ENCODE measurements at places on chromosomes 7 and 10. TPM values are rescaled to one million over a fixed set of nuclear protein-coding genes. Genes with fewer than 3 reads are reported as not detected.

DNA sequence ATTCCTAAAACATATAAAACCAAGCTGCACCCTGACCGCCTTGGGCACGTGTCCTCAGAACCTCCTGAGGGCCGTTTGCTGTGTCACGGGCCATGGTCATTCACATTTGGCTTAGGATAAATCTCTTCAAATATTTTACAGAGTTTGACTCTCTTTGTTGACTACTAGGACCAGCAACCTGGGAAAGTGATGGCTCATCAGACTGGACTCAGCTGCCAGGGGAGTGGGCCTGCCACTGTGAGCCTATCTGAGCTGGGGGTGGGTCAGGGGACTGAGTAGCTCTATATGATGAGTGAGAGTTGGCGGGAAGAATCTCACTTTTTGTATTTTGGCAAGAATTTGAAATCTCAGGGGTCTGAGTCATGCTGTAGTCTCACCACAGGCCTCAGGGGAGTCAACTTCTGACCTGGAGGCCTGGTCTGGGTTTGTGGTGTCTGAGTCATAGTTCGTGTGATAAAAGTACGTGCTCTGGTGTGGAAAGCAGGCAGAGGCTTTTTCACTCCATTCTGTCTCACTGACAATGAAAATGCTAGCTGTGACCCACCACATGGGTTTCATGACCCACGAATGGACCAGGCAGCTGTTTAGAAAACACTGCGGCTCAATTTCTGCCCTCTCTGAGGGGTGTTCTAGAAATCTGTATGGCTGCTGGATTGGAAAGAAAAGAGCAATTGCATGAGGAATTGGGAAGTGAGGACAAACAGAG lies 4.2 kb upstream of the UPP1 start:
- DNase-seq: no peak

Gene TACC2
- 6.6 TPM for total RNA-seq

Gene UTF1
- not detected for total RNA-seq

GRCh38 chr7:140009735-140010134 lies 53.0 kb downstream of the PARP12 start:
- no peak for DNase-seq

- DNase-seq: peak; percentile 35
Observed at GRCh38 chr7:149310113-149310836, 48.3 kb downstream of the ZNF783 start.

DNA sequence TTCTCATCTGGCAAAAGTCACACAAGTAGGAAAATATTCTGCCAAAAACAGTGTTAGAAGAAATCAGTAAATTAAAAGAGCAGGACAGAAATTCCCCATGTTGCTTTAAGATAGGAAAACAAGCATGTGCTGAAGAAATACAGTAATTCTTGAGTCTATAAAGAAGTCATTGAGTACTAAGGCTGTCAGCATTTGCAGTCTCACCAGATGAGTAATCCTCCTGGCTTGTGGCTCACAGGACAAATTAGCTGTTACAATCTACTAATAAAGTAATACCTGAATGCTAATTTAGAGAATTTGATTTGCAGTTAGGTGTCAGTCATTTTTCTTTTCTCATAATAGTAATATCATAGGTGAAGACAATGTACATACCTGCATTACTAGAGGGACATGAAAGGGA lies 1158.9 kb upstream of the CELF2 start:
- no peak for DNase-seq

DNA sequence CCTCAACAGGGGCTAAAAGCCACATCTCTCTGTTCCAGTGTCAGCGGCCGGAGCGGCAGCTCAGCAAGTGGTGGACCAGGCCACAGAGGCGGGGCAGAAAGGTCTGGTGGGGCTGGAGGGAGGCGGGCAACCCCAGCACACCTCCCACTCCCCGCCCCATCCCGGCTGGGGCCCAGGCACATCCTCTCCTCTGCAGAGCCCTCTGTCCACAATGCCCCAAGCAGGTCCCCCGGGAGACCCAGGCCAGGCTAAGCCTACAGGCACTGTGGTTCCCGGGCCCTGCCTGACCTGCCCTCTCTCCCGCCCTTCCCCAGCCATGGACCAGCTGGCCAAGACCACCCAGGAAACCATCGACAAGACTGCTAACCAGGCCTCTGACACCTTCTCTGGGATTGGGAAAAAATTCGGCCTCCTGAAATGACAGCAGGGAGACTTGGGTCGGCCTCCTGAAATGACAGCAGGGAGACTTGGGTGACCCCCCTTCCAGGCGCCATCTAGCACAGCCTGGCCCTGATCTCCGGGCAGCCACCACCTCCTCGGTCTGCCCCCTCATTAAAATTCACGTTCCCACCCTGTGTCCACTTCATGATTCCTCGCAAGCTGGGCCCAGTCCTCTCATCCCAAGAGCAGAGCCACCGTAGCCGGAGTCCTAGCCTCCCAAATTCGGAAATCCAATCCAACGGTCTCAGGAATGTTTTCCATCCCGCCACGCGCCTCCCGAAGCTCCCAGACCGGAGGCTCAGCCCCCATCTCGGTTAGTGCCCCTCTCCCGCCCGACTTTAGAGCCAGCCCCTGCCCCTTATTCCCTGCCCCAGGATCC lies 2.1 kb downstream of the ADIRF start:
- peak; percentile 36 for DNase-seq

Gene SFTPA2
- total RNA-seq: not detected

GRCh38 chr10:36943544-36943943 lies 181.9 kb upstream of the ANKRD30A start:
- no peak for DNase-seq

GRCh38 chr10:58341947-58342346 lies 7.1 kb downstream of the UBE2D1 start:
- DNase-seq: no peak

GRCh38 chr10:98953251-98953650 lies 282.4 kb downstream of the HPSE2 start:
- no peak for DNase-seq

GRCh38 chr10:31749301-31749700 lies 179.3 kb downstream of the ARHGAP12 start:
- DNase-seq: no peak

DNA sequence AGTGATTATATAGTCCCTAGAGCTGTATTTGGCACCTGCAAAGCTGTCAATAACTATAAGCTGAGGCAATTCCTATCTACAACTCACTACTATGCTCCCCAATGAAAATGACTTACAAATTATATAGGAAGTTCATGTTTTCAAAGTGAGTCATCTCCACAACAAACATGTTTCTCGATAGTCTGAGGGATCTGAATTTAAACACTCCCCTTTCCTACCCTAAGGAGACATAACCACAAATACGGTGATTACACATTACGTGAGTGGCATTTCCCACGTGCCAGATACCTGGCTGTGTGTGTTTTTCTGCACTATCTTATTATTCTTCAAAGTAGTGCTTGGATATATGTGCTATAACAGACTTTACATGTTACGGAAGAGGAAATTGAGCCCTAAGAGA lies 122.5 kb upstream of the C1QL3 start:
- no peak for DNase-seq

DNA sequence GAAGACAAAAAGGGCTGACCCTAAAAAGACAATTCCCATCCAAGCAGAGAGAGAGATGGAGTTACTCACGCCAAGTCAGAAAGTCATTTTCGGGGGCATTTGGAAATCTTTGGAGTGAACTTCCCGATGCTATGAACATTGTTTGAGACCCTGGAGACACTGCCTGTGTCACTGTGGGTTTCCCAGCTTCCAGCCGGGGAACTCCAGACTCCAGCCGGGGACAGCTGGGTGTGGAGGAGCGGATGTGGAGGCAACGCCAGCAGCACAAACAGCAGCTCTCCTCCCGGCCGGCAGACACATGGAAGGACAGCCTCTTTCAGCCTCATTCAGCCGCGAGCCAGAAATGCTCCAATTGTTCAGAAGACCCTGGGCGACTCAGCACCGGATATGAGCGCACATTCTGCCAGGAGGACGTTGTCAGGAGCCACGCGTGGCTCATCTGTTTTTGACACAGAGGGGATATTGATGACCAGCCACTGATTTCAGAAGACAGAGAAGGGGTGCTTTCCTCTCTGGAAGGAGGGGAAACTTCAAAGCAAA lies 97.6 kb downstream of the PRPF18 start:
- no peak for DNase-seq

- DNase-seq: no peak
Observed at GRCh38 chr7:110387689-110388088, 703.2 kb upstream of the LRRN3 start.

All from G401 (cell line).